ENCODE measurements at places on chromosomes 12 and 14. TPM values are rescaled to one million over a fixed set of nuclear protein-coding genes. Genes with fewer than 3 reads are reported as not detected.
A peak's percentile ranks its signal among the peaks of the same experiment; 100 is the strongest.

The CNTN1 gene
- polyA plus RNA-seq, result 17.3 TPM

The OR4K5 gene
- not detected for polyA plus RNA-seq

The KRT83 gene
- not detected for polyA plus RNA-seq

The TCTN2 gene
- 6.2 TPM for polyA plus RNA-seq

The TMEM116 gene
- polyA plus RNA-seq, result 10.5 TPM

The TGM1 gene
- 0.86 TPM for polyA plus RNA-seq

The BAZ1A gene
- 18.4 TPM for polyA plus RNA-seq

The CALCOCO1 gene
- polyA plus RNA-seq, result 80.8 TPM

The CLEC1A gene
- polyA plus RNA-seq, result 2.9 TPM

DNA sequence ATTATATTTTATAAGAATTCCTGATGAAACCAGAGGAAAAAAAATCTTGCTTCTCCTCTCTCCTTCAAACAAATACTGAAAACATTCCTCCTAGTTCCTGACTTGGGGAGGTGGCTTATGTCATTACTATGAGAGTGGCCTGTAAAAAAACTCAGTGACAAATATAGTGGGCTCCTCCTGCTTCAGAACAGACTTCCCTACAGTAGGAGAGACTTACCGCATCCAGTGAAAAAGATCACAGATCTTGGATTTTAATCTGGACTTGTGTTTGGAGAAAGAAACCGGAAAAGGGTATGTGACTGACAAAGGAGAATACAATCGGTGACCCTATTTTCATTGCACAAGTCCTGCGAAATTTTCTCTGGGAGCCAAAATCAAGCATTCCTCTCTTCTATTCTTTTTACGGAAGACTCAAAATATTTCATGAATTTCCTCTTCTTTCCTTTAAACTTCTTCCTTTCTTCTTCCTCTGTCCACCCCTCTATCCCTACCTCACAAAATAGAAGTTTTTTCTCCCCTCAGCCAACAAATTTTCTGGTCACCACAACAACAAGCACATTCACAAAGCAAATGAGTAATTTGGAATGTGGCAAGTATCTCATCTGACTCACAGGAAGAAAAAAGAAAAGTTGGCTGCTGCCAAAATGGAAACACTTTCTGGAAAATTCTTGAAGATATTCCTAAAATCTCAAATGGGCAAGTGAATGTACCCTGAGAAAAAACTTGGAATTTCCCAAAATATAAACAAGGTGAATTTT is 185.1 kb upstream of the CDKN3 start:
- no peak for DNase-seq

DNA sequence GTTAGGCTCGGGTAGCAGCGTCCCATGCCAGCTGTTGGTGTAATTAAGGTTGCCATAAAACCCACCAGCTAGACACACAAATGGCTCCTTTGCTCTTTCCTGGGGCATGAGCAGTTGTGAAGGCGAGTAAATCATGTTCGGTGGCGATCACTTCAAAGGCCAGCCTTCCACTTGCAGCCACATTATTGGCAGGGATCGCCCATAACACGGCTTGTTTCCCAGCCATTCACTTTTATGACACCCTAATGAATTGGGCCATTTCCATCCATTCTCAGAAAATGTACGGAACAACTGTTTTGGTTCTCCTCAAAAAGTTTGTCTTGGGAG is 63.4 kb downstream of the BEGAIN start:
- DNase-seq, result no peak

DNA sequence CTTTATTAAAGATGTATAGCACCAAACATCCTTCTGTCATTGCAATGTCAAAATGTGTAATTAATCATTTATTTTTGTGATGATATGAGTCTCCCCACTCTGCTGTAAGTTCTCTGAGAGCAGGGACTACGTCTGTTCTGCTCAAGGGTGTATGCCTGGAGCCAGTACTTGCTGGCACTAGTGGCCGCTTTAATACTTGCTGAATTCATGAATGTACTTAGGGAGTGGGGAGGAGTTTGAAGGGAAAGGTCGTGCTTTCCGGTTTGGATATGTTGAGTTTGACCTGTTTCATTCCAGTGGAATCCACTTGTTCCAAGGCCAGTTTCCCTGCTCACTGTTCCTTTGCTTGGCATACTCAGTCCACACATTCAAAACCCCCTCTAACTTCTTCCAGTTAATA is 1.9 kb upstream of the DCAF5 start:
- DNase-seq, result no peak

DNA sequence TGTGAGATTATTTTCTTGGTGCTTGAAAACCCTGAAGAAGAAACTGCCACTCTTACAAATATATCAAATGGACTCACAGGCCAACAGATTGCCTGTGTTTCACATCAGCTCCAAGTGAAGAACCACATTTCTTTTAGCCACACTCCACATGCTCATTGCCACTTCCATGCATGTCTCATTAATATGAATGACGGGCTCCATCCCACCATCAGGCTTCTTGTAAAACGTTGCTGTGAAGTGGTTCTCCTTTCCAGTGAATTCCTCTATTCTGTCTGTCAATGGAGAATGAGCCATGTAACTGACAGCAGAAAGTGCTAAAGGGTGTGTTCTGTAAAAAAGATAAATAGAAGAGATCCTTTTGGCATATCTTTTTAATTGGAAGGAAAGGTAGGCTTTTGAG is 188.2 kb upstream of the RMST start:
- no peak for DNase-seq

DNA sequence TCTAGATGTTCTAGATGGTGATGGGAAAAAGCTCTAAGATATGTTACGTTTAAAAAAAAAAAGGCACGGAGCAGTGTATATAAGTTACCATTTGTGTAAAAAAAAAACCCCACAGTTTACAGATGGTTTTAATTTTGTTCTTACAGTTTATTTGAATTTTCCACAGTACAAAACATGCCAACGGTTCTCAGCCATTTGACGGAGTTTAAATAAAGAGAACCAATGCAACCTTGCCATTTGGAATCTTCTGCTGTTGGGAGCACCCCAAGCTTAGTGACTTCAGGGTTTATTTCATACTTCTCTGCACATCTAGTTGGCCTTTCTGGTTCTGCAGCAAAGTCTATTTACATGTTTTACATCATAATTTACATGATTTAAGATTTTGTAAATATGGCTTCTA is 7.7 kb upstream of the HPD start:
- peak; percentile 8 for DNase-seq

DNA sequence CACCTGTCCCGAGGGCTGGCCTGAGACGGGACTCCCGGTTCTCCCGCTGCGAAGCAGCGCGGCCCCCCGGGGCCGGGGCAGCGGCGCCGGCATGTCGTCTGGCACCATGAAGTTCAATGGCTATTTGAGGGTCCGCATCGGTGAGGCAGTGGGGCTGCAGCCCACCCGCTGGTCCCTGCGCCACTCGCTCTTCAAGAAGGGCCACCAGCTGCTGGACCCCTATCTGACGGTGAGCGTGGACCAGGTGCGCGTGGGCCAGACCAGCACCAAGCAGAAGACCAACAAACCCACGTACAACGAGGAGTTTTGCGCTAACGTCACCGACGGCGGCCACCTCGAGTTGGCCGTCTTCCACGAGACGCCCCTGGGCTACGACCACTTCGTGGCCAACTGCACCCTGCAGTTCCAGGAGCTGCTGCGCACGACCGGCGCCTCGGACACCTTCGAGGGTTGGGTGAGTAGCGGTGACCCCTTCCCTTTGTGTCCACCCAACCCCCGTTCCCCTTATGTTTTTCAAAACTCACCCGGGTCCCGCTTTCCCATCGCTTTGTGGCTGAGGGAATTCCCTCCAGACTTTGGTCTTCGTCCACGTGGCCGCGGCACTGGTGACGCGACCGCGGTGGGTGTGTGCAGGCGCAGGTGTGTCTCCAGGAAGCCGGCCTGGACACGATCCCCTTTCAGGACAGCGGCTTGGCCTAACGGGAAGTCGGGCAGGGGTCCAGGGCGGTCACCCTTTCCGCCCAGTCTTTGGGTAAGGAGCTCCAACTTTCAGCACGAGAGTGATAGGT is 826 bp downstream of the PRKCH start:
- no peak for DNase-seq

DNA sequence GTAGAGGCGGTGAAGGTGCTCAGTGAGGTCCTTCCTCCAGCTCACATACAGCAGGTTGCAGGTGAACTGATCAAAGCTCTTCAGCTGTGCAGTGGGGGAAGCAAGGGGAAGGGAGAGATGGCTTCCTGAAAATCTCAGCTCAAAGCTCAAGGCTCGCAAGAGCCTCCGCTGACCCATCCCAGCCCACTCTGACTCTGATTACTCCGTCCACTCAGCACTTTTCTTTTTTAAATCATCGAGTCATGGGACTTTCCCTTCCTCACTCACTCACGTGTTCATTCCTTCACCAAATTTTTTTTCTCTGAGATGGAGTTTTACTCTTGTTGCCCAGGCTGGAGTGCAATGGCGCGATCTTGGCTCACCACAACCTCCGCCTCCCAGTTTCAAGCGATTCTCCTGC is 4.7 kb downstream of the ABCD4 start:
- no peak for DNase-seq

GRCh38 chr12:41924111-41924510 is 220.6 kb downstream of the GXYLT1 start:
- no peak for DNase-seq

GRCh38 chr12:104767261-104767660 is 190.8 kb downstream of the SLC41A2 start:
- DNase-seq, result no peak

DNA sequence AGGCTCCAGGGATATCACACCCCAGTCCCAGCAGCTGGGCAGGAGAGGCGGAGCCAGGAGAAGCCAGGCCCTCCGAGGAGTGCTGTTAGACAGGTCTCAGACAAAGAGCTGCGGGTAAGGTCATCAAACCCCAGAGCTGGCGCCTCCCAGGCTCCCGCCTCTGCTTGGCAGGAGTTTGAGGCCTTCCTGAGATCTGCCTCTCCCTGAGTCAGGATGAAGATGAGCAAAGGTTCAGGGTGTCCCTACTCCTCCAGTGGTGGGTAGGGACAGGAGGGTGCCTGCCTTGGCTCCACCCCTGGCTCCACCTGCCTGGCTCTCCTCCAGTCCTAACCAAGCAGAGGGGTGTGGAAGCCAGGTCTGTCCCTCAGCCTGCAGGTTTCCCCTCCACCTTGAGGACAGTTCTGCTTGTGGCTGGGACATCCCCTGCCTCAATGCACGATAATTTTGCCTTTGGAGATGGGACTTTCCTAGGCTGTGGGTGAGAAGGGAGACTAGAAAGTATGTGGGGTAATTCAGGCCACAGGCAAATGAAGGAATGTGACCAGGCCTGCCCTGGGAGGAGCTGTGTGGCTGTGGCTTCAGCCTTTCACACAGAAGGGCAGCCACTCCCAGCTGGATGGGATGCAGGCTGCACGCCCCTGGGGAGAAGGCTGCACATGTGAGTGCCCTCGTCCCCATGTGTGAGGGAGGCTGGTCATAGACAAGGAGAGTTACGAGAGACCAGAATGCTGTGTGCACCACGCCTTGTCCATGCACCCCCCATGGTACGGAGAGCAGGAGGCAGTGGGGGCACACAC is 2.2 kb downstream of the PLEKHG6 start:
- DNase-seq, result no peak

DNA sequence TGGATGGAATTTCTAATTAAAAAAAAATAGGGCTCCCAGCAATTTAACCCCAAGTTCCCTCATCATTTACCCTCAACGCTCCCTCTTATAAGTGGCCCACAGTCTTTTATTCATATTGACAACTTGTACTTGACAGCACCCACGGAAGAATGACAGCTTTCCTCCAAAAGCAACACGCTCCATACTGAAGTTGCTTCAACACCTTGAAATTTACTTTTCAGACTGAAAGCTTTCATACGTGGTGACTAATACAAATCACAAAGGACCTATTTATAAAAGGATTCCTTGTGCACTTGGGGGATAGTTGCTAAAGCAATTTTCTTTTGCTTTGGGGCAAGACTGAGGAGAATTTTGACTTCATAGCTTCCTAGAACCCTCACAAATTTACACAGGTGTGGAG is 1629.4 kb upstream of the SEL1L start:
- no peak for DNase-seq

- no peak for DNase-seq
Measured at GRCh38 chr12:57549203-57549908, 488 bp upstream of the KIF5A start.

DNA sequence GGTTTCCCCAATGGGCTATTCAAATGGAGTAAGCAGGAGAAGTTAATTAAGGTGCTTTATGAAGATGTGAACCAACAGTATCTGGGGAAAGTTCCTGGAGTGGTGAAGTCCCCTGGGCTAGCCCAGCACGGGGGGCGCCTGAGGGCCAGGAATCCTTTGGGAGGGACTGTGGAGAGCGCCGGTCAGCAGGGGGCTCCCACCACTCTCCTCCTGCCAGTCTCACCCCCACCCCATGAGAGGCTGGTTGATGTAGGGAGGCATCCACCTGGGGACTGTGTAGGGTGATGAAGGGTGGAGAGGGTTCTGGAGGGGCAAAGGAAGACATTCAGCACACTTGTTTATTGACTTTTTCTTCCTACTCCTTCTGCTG is 4.4 kb downstream of the CEBPE start:
- no peak for DNase-seq

DNA sequence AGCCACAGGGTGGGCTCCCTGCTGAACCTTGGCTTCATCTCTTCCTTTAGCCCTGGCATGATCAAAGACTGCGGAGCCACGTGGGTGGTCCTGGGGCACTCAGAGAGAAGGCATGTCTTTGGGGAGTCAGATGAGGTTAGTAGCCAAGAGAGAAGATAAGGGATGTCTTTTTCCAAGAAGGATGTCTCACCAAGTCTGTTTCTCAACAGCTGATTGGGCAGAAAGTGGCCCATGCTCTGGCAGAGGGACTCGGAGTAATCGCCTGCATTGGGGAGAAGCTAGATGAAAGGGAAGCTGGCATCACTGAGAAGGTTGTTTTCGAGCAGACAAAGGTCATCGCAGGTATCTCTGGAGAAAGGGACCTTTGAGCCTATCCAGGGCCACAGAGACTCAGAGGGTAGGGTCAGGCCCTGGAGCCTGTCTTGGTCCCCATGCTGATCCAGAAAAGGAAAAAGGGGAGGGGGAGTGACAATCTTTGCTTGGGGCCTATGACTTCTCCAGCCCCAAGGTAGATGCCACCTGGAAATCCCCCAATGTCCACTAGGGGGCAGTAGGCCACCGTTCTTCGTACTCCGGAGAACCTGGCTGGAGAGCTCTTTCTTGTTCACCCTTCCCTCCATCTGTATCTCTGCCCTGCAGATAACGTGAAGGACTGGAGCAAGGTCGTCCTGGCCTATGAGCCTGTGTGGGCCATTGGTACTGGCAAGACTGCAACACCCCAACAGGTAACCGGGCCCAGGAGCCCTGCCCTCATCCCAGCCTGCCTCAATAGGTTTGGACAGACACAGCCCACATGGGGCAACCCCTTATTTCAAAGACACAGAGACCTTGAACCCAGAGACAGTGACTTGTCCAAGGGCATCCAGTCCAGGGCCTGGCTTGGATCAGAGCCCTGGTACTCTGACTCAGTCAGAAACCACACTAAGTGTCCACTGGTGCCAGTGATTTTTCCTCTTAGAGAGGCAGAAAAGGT is 2.0 kb downstream of the TPI1 start:
- no peak for DNase-seq

- no peak for DNase-seq
Measured at GRCh38 chr12:74957231-74957630, 252.4 kb downstream of the KCNC2 start.

DNA sequence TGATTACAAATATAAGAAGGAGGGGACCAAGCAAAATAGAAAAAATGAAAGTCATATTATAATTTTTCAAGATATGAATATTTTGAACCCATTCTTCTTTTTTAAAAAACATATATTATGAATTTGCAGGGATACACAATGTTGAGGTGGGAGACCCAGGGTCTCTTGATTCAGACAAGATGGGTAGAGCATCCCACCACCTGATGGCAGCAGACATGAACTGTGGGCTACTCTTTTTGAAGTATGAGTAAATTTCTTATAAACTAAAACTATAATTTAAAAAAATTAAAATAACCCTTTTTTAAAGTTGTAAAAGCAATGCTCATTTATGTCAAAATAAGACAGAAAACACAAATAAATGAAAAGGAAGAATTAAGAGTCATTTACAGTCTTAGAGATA is 202.7 kb upstream of the PRICKLE1 start:
- DNase-seq, result no peak

Data from forelimb muscle (tissue), 1 donor.